NCI-H774 (cell line): ENCODE measurements at places on chromosomes 5 and 9.

GRCh38 chr9:123434619-123435240, 78.7 kb downstream of the CRB2 start:
- no peak for DNase-seq

- peak; percentile 56 for DNase-seq
Measured at GRCh38 chr5:32443541-32444430, 754 bp downstream of the ZFR start.

GRCh38 chr5:154107010-154107409, 68.2 kb downstream of the MFAP3 start:
- DNase-seq = no peak

GRCh38 chr9:119071636-119072035, 297.6 kb downstream of the BRINP1 start:
- peak; percentile 43 for DNase-seq

GRCh38 chr5:64822320-64822719, 53.6 kb downstream of the CWC27 start:
- DNase-seq = no peak

GRCh38 chr5:90809311-90810056, 250.9 kb downstream of the ADGRV1 start:
- DNase-seq = no peak

- no peak for DNase-seq
Measured at GRCh38 chr9:29625292-29625731, 2052.0 kb upstream of the C9orf72 start.

DNA sequence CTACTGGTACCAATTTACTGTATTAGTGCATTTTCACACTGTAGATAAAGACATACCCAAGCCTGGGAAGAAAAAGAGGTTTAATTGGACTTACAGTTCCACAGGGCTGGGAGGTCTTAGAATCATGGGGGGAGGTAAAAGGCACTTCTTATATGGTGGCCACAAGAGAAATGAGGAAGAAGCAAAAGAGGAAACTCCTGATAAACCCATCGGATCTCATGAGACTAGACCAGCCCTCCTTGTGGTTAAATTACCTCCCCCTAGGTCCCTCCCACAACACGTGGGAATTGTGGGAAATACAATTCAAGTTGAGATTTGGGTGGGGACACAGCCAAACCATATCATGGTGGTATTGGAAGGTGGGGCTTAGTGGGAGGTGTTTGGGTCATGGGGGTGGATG, 56.5 kb upstream of the SPDL1 start:
- no peak for DNase-seq

GRCh38 chr9:131965841-131966240, 113.8 kb downstream of the MED27 start:
- DNase-seq = no peak
